Caki2 (cell line): ENCODE measurements at places on chromosomes 3 and 15. TPM values are rescaled to one million over a fixed set of nuclear protein-coding genes. Genes with fewer than 3 reads are reported as not detected.
A peak's percentile ranks its signal among the peaks of the same experiment; 100 is the strongest.

HGD gene
- 73.3 and 81.7 TPM in 2 replicates for total RNA-seq

CYP1A2 gene
- total RNA-seq = not detected in 2 replicates

- peak; percentile 46 for DNase-seq
Observed at GRCh38 chr15:51982013-51982769, 10.6 kb upstream of the LEO1 start.

DNA sequence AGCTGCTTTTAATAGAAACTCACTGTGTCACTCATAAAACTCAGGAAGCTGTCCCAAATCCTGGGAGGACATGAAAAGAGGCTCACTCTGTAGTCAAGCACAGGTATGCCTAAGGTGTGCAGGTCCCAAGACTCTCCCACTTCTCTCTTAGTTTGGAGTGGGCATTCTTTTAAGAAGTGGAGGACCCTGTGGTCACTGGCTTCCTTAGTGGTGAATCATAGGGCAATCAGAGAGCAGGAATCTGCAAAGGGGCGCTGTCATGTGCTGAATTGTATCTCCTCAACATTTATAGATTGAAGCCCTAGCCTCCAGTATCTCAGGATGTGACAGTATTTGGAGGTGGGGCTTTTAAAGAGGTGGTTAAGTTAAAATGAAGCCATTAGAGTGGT, 47.2 kb upstream of the ZBTB38 start:
- no peak for DNase-seq

DNA sequence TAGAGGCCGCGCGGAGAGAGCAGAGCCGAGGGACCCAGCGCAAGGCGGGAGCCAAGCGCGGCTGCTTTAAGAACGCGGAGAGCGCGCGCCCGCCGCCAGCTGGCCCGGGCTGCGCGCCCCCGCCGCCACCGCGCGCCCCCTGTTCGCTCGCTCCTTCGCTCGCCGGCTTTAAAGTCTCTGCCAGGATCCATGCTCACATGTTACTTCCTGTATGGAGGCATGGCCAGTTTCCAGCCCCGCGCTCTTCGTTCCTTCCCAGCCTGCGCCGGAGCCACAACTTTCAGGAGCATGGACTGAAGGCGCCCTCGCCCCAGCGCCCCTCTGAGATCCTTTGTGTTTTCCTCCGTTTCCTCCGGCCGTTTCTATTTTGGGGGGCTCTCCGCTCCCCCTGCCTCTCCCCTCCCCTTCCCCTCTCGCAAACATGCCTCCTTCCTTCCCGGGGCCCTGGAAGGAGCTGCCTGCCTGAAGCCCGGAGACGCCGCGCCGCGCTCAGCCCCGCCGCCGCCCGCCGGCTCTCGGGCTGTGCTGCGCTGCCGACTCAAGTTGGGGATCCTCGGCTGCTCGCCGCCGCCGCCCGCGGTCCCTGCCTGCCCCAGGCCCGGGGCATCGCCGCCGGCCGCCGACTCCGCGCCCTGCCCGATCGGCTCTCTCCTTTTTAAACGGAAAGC, at the start of gene PTPRG:
Gene PTPRG (plus strand): TSS at position 198 of the 668 bp plus-strand sequence. CDS start 717 bp downstream, outside the sequence.
- DNase-seq = peak; percentile 86

- DNase-seq = no peak
Observed at GRCh38 chr15:62087671-62088352, 21.0 kb downstream of the C2CD4A start.

RASL12 gene
- not detected in 2 replicates for total RNA-seq

TGM4 gene
- 1.1 TPM in 1 of 2 replicates, not detected in the other for total RNA-seq

ZPLD1 gene
- 0.84 TPM in 1 of 2 replicates, not detected in the other for total RNA-seq

- no peak for DNase-seq
Observed at GRCh38 chr3:62659660-62660059, 215.6 kb downstream of the CADPS start.

- no peak for DNase-seq
Observed at GRCh38 chr3:44093531-44093930, 148.2 kb upstream of the TOPAZ1 start.

DNA sequence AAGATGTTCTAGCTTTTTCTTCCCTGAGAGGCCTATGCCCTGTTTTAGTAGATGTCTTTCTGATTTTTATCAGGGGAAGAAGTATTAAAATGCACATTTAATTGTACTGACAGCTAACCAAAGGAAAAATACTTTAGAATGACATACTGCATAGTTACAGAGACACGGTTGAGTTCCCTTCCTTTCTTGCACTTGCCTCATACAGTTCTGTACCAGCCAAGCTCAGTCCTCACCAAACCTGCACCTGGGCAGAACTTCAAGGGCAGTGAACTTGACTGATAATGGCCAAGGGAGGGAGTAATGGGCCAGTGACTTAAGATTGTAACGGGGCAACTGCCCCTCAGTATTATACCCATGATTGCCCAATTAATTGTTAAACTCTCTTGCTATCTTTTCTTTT, 34.1 kb upstream of the RASGRP1 start:
- no peak for DNase-seq
